Lower lobe of right lung (tissue), 2 donors: ENCODE measurements at places on chromosomes 12 and 14. TPM values are rescaled to one million over a fixed set of nuclear protein-coding genes. Genes with fewer than 3 reads are reported as not detected.

Gene KRT83
- total RNA-seq = not detected

DNA sequence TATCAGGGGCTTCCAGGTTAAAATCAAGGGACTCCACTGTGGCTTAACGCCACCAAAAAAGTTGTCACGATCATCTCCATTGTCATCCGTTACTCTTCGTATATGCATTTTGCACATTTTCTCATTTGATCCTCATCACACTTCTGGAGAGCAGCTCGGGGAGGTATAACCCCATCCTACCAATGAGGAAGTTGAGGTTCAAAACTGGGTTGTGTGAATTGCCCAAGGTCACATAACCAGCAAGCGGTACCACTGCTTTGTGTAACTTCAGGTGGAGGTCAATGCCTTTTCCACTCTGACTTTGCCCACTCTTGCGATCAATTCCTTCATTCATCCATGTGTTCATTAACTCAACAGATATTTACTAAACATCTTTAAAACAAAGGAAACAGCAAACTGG lies 71.1 kb upstream of the CCND2 start:
- DNase-seq = no peak

- no peak for DNase-seq
These were observed 24.6 kb upstream of the APOF start for GRCh38 chr12:56387152-56387736.

GRCh38 chr12:26704684-26705460 lies 128.1 kb downstream of the ITPR2 start:
- DNase-seq = no peak

DNA sequence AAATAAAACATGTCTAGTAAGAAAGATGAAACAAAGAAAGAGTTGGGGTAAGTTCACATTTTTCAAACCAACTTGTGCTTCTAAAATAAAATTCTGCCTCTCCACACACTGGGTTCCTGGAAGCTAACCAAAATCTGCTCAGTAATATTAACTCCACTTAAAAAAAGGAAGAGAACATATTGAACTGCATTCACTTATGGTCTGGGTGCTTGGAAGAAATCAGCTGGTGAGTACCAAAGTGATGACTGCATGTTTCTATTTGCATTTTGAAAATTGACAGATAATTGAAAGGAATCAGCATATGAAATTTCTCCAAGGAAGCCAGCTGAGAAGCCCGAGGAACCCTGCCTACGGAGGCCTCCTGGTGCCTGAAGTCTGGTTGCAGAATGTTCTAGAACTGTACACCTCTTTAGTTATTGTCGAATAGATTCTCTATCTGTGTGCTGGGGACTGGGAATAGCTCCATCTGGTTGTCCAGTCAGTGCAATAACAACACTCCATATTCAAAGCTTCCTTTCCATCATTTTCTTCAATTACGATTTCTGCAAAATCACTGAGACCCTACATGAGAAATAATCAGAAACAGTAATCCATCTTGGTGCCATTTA lies 836.1 kb downstream of the VRK1 start:
- DNase-seq = no peak

DNA sequence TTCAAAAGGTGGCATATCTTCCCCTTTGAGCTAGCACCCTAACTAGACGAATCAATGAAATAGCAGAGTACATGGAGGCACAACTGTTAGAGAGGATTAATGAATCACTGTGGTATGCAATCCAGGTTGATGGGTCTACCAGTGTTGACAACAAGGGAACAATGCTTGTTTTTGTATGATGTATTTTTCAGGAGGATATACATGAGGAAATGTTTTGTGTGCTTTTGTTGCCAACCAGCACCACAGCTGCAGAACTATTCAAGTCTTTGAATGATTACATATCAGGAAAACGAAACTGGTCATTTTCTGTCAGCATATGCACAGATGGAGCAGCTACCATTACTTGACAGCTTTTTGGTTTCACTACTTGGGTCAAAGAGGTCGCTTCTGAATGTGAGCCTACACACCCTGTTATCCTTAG lies 142.6 kb downstream of the GPHN start:
- no peak for DNase-seq

- DNase-seq = no peak
These were observed 57.1 kb upstream of the LHX5 start for GRCh38 chr12:113528606-113529293.
